Tongue (tissue), 3 donors: ENCODE measurements at places on chromosomes 2 and 18.

DNA sequence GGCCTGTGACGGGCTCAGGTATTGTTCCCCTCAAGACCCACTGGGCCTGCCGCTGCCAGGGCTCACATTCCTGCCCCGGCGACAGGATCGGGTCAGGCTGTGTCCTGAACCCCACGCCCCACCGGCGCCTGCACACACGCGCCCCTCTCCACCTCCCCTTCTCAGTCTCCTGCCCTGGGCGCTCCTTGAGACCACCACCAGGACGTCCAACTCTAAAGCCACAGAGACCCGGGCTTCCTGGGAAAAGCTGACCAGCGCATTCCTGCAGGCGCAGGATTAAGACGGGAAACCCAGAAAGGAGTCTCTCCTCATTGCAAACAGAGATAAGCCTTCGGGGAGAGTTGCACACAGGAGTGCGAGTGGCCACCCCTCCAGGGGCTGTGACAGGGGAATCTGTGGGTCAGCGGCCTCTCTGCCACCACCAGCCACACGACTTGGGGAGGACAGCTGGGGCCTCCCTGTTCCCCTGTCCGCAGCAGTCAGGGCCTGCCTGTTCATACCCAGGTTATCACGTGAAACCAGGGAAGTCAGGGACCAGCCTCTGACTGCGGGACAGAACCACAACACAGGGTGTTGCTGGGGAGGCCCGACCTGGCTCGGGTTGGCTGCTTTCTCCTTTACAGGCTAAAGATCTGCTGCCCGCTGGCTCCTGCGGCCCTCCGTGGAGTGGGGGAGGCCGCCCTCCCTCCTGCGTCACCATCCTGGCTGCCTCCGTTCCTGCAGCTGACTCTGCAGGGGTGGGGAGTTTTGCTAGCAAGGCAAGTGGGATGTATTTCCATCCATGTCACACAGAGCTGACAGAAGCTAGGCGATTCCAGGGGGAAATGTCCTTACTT is 88.8 kb downstream of the ZCCHC2 start:
- peak; percentile 34 for DNase-seq

GRCh38 chr2:229901819-229902218 is 20.0 kb downstream of the TRIP12 start:
- peak; percentile 27 for DNase-seq

DNA sequence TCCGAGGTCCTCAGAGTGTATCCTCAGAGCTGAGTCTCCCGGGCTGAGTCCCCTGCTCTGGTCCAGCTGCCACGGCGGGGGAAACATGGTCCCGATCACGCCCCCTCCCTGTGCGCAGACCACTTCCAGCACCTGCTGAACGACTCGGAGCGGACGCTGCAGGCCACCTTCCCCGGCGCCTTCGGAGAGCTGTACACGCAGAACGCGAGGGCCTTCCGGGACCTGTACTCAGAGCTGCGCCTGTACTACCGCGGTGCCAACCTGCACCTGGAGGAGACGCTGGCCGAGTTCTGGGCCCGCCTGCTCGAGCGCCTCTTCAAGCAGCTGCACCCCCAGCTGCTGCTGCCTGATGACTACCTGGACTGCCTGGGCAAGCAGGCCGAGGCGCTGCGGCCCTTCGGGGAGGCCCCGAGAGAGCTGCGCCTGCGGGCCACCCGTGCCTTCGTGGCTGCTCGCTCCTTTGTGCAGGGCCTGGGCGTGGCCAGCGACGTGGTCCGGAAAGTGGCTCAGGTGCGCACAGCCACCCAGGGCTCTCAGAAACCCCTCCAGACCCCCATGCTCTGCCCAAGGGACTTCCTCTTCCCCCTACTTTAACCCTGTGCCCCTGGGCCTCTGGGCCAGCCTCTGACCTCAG is 26.7 kb downstream of the GPC1 start:
- DNase-seq = no peak

- no peak for DNase-seq
Observed at GRCh38 chr2:166239548-166239947, 111.7 kb upstream of the SCN1A start.

DNA sequence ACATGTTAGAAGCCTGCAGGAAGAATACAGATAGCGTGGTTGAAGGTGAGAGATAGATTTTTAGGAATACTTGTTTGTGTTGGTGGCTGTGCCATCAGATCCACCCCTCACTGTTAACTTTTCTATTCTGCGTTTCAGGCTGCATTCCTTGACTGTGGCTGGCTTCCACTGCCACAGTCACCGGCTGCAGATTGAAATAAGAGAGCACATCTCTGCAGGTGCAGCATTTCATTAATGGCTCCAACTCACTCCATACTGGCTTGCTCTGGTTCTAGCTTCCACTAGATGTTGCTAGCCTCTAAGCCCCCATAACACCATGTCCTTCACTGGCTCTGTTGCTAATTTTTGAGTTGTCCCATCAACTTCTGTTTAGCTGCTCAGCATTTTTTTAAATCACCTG is 286.5 kb downstream of the CPS1 start:
- DNase-seq = no peak

DNA sequence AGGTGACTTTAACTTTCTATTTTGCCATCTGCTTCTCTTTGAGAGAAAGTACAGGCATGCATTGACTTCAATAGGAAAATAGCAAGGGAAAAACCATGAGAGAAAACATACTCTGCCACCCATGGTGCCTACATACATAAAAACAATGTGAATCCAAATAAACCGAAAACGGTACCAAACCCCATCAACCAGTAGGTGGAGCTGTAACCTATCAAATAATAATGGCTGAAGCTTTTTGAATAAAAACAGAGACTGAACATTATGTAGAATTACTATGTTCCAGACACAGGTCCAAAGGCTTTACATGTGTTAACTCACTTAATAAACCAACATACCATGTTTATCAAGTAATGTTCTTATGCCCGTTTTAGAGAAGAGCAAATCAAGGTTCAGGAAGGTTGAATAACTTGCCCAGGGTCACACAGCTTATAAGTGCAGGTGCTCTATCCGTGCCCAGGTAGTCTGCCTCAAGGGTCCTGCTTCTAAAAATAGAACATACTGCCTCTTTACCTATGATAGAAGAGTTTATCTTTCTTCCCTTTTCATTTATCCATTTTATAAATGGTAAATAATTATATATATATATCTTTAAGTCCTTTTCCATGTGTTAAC is 293.9 kb upstream of the SYT4 start:
- peak; percentile 75 for DNase-seq

- peak; percentile 82 for DNase-seq
Observed at GRCh38 chr2:127096718-127097470, 10.1 kb downstream of the BIN1 start.
